ENCODE measurements at places on chromosomes 12 and 14.

DNA sequence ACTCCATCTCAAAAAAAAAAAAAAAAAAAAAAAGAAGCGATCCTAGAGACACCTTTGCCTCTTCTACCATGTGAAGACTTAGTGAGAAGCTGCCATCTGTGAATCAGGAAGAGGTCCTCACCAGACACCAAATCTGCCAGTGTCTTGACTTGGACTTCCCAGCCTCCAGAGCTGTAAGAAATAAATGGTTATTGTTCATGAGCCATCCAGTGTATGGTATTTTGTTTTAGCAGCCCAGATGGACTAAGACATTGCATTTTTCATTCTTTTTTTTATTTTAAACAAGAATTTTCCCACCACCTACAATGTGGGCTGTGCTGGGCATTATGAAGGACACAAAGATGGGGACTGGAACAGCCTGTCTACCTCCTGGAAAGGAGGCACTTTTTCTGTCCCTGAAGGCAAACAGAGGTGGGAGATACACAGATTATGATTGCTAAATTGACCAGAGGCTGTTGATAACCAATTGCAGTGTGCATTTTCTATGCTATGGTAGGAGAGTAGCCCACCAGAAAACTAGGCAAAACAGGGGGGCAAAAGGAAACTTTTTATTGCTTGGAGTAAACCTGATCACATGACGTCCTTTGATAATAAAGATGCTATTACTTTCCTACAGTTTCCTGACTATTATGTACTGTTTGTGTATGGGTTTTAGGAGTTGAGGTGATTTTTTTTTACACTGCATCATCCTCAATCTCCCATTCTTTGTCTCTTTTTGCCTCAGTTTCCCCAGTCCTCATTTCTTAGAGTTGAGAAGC, 2.8 kb upstream of the C12orf43 start:
- no peak for DNase-seq

- DNase-seq: no peak
Observed at GRCh38 chr12:24977711-24978110, 28.8 kb upstream of the BCAT1 start.

DNA sequence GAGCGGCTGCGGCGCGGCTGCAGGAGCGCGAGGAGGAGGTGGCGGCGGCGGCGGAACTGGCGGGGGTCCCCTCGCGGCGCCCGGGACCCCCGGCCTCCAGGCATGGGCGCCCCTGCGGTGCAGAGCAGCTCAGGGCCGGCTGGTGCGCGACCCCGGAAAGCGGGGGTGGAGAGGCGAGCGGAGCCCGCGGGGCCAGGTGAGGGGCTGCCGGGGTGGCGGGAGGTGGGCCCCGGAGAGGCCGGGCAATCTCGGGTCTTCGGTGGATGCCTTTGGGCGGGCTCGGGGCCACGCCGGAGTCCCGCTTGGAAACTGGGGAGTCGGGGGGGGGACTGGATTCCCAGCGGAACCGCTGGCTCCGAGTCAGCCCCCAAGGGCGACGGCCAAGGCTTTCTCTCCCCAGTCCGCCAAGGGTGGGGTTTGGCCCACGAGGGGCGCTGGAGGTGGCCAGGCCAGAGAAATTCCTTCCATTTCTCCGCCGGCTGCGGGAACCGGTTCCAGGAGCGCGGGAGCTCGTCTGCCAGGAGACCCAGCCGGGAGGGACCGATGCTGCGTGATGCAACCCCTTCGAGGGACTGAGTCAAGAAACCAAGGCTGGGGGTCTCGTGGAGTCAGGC, 13.9 kb upstream of the NR4A1 start:
- no peak for DNase-seq

- DNase-seq: no peak
Observed at GRCh38 chr14:90427848-90428426, 31.1 kb downstream of the CALM1 start.

DNA sequence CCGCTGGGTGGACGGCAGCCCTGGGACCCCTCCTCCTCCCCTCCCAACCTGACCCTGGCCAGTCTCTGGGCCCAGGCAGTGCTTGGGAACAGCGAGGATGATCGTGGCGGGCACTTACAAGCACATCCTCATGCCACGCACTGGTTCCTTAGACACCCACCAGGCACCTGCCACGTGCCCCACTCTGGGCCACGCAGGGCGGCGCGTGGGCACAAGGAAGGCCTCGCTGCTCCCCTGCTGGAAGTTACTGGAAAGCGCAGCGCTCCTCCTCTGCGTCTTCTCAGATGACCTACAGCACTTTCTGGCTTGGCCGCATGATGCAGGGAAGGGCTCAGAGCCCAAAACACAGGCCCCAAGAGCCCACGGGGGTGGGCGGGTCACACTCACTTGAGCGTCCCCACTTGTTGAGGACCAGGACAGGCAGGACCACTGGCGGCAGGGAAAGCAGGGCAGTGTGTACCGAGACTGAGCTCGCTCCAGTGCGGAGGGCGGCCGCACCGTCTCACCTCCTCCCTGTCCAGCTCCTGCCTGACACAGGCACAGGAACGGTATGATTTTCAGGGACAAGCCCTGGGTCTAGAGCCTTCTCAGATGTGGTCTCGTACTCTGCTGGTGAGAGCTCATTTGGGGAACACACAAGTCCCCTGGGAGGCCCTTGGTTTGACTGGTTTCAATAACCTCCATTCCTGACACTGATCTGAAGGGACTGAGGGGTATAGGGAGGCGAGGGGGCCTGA, 128.3 kb upstream of the EVL start:
- no peak for DNase-seq

GRCh38 chr14:21498540-21499526, 12.3 kb downstream of the METTL3 start:
- peak; percentile 39 for DNase-seq

GRCh38 chr12:109737631-109738030, 24.0 kb downstream of the FAM222A start:
- DNase-seq: no peak

GRCh38 chr14:68972507-68973218, 6.4 kb downstream of the ACTN1 start:
- DNase-seq: no peak

GRCh38 chr14:100820957-100821356, 5.0 kb upstream of the MEG3 start:
- no peak for DNase-seq

DNA sequence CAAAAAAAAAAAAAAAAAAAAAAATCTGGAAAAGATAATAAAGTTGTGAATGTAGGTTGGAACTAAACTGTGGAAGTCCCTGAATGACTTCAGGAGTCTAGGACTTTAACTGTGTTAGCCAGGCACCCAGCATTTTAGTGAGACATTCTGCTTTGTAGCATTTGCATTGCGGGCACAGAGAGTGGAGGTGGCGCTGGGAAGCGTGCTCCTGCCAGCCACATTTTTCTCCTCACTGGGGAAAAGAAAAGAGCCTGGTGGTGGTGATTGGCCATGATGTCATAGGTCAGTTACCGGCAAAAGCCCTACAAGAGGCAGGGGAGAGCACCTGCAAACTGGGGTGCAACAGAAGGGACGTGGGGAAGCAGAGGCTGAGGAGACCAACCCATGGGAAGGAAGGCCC, 9.7 kb upstream of the GAPDH start:
- no peak for DNase-seq

- no peak for DNase-seq
Observed at GRCh38 chr14:68658029-68658509, 134.8 kb downstream of the ZFP36L1 start.

- peak; percentile 34 for DNase-seq
Observed at GRCh38 chr12:57215668-57216013, 953 bp upstream of the NXPH4 start.

- no peak for DNase-seq
Observed at GRCh38 chr14:67385618-67386017, 25.5 kb downstream of the EIF2S1 start.

DNA sequence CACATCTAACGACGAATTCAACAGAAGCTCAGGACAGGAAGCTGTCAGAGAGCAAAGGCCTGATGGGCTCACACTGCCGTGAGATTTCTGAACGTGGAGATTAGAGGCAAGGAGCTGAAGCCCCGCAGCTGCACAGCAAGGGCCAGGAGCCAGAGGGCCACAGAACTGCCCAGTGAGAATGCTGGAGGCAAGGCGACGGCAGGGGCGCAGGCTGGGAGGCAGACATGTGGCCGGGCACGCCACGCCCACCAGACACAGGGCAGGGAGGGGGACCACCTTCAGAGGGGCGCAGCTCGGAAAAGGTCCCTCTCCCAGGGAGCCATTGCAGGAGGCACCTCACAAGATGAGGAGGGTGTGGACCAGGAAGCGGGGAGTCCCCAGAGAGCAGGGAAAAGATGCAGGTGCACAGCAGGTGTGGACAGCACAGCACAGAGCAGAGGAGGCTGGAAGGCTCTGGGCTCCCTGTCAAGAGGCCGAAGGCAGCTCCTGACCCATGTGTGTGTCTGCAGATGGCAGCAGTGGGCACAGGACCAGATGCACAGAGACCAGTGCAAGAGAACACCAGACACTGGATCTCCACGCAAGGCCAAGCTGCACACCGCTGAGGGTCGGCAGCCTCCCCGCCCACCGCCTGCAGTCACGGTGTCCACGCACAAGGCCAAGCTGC, 23.0 kb downstream of the BTBD6 start:
- no peak for DNase-seq

- DNase-seq: no peak
Observed at GRCh38 chr14:22174412-22175277, 414.4 kb downstream of the DAD1 start.
